ENCODE measurements at places on chromosomes 4 and X.

DNA sequence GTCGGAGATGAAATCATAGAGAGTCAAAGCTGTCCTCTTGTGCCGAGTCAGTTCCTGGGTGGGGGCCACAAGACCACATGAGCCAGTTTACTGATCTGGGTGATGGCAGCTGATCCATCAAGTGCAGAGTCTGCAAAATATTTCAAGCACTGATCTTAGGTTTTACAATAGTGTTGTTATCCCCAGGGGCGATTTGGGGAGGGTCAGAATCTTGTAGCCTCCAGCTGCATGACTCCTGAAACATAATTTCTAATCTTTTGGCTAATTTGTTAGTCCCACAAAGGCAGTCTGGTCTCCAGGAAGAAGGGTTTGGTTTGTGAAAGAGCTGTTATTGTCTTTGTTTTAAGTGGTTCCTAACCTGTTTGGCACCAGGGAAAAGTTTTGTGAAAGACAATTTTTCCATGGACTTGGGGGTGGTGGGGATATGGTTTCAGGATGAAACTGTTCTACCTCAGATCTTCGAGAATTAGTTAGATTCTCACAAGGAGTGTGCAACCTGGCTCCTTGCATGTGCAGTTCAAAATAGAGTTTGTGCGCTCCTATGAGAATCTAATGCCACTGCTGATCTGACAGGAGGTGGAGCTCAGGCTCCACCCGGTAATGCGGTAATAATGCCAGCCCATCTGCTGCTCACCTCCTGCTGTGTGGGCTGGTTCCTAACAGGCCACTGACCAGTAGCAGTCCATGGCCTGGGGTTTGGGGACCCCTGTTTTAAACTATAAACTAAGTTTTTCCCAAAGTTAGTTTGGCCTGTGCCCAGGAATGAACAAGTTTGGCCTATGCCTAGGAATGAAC, 29.2 kb downstream of the METAP1 start:
- DNase-seq, result no peak

DNA sequence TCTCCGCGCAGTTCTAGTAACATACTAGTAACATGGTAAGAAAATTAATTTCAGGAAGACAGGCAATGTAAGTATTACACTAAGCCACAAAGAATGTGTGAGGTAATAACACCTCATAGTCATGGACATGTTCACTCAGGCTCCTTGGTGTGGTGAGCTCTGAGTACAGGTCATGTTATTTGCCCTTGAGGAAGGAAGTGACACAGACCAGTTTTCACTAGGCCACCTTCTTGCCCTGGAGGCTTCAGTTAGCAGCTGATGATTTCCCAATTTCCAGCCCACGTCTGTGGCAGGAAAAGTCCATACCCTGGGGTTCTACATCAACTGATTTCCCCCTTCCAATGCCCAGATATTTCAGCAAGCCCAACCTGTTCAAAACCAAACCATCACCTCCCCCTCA, 6.7 kb downstream of the APOO start:
- no peak for DNase-seq

GRCh38 chrX:69089203-69089602, 76.0 kb downstream of the PJA1 start:
- no peak for DNase-seq

GRCh38 chrX:13387666-13388494, 68.0 kb upstream of the ATXN3L start:
- DNase-seq, result no peak

DNA sequence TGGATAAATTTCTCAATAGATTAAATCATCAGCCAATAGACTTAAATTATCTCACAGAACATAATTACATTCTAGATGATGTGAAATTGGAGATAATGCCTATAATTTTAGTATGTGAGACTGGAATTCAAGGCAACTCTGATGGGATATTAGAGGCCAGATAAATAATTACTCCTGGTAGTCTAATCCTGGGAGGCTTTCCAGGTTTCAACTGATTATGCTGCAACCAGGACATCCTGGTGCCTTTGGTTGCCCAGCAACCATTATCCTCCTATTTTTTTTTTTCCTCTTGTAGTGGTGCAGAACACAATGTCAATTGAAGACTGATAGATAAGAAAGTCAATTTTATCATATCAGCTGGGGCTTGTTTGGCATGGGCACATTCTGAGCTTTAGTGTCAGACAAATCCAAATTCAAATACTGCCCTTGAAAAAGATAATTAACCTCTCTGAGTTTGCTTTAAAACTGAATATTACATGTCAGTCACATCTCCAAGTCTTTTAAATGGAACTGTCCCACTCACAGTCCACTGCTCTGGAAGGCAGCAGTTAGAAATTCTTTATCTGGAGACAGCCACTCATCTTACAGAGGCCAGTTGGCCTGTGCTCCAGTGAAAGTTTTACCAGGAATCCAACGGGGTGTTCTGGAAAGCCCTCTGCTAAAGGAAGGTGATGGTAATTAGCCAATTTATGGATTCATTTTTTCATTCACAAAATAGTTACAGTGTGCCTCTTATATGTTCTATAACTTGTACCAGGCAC, 95.3 kb upstream of the GUCY1A1 start:
- DNase-seq, result no peak

GRCh38 chrX:129718676-129719075, 20.1 kb upstream of the XPNPEP2 start:
- no peak for DNase-seq

- no peak for DNase-seq
Measured at GRCh38 chr4:16111533-16111932, 27.7 kb upstream of the PROM1 start.

DNA sequence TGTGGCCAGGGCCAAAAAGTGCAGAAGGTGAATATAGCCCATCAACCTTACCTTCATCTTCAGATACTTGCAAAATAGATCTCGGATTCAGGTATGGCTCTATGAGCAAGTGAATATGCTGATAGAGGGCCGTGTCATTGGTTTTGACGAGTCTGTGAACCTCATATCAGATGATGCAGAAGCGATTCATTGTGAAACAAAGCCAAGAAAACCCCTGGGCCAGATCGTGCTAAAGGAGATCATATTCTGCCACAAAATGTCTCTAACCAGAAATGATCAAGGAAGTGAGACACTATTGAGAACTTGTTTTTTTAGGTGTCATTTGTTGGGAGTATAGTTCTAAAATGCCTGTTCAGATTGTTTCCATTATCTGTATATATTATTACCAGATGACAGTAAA, 48.3 kb downstream of the PDK3 start:
- DNase-seq, result no peak

GRCh38 chrX:11944501-11944900, 186.5 kb downstream of the MSL3 start:
- DNase-seq, result no peak

DNA sequence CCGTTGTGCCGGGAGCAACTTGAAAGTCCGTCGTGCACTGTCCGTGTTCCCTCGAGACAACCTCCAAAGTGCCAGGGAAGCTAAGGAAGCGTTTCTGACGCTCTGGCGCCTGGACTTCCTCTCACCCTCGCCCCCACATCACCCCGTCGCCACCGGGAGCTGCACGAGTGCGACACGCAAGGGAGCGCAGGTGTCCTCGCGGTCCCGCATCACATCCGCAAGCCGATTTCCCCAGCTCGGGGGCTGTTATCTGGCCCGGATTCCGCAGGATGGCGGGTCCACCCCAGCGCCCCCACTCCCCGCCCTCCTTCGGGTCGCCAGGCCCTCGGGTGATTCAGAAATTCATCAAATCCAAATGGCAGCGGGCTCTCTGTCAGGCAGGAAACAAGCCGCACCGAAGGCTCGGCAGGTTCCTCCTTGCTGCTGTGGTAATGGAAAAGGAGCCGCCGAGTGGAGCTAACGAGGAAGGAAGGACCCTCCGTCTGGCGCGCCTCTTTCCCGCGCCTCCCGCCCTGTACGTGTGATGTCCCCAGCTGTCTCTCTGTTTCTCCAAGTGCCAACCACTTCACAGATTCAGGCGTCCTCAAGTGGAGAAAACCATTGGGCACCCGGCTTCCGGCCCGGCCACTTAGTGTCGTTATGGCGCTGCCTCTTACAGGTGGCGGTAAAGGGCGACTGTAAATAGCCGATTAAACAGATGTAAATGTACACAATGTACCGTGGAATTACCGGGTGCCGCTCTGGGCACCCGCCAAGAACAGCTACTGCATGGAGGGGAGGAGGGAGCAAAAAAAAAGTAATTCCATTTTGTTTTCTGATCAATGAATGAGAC, 921 bp upstream of the SETD7 start:
- peak; percentile 11 for DNase-seq

GRCh38 chr4:101067383-101067782, 279.9 kb downstream of the PPP3CA start:
- DNase-seq, result no peak

GRCh38 chr4:102535398-102536082, 34.4 kb downstream of the NFKB1 start:
- no peak for DNase-seq

DNA sequence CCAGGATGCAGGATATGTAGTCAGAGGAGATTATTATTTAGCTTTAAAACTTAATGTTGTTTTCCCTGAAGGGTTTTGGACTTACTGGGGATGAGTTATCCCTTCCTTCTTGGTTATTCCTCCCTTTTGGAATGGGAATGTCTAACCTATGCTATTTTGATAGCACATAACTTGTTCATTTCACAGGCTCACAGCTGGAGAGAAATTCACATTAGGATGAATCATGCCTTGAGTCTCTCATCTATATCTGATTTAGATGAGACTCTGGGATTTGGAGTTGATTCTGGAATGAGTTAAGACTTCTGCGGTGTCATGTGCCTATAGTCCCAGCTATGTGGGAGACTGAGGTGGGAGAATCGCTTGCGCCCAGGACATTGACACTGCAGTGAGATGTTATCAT, 81.1 kb downstream of the ATP11C start:
- DNase-seq, result no peak

DNA sequence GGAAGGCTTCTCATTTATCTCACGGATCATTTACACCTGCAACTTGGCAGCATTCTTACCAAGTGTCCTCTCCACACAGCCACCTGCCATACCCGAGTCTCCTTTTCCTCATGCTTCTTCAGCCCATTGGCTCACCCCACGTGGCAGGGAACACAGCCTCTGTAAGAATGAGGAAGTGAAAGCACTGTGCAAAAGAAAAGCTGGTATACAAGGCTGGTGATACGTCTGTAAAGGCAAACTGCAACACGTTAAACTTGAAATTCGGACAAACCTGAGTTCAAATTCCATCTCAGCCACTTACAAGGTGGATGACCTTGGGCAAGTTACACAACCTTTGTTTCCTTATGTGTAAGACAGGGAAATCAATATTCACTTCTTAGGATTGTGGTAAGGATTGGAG, 164.0 kb upstream of the RASGEF1B start:
- peak; percentile 2 for DNase-seq

GRCh38 chr4:72843466-72843865, 226.1 kb downstream of the COX18 start:
- DNase-seq, result no peak

DNA sequence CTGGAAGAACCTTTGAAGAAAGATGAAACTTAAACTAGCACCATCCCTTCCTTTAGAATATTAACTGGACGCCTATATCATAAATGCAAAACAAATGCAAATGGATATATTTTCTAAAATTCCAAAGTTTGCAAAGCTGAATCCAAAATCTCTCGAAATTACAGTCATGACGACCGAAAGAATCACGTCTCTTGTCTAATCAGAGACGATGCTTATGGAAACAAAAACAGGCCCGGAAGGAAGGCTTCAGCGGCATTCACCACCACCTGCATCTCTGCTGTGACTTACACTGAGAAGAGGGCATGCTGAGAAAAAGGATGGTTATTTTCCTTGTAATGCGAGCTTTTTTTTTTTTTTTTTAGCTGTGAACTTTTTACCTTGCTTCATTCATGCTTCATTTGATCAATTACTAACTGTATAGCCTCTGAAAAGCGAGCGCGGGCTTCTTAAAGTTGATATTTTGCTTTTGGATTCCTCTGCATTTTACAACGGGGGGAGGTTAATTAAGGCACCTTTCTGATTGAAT, 209.3 kb downstream of the SOWAHB start:
- DNase-seq, result no peak

- DNase-seq, result no peak
Measured at GRCh38 chr4:83855044-83855443, 319.1 kb downstream of the GPAT3 start.

DNA sequence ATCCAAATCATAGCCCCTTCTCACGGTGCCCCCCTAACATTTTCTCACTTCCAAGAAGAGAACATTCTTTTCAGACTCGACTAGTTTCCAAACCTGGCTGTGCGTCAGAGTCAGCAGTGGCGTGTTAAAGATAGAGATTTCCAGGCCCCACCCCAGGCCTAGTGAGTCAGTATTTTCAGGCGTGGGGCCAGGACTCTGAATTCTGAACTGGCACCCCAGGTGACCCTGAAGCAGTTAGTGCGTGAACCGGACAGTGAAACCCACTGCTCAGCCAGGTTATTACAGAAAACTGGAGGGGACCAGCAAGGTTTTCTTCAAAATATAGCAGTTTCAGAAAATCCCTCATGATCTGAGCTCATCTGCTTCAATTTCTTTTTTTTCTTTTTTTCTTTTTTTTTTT, 35.0 kb upstream of the BCOR start:
- DNase-seq, result no peak

- DNase-seq, result no peak
Measured at GRCh38 chr4:154014407-154015321, 225.8 kb upstream of the SFRP2 start.

- no peak for DNase-seq
Measured at GRCh38 chrX:104513162-104513561, 52.8 kb upstream of the IL1RAPL2 start.

DNA sequence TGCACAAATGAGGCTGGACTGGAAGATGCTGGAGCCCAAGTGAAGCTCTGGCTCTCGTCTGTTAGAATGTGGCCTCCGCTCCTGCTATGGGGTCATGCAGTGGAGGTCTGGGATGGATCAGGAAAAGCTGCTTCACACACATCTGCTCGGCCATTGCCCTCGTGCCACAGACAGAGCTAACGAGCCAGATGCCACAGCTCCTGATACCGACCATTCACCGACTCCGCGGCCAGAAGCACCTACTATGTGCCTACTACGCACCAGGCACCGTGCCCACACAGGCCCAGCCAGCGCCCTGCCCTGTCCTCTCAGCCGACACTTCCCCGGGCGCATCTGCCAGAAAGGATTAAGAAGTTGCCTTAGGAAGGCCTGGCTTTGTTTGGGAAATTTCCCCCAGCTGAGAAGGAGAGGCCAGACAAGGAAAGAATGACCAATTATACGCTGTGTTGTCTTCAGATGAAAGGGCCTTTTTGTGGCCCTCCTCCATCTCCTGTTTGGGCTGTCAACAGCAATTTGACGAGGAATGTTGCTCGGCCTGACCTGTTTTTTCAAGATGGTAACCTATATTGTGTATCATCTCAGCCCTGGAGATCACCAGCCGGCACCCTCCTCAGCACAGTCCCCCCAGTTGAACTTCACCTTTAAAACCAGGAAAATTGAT, 34.3 kb downstream of the HMX1 start:
- DNase-seq, result no peak

DNA sequence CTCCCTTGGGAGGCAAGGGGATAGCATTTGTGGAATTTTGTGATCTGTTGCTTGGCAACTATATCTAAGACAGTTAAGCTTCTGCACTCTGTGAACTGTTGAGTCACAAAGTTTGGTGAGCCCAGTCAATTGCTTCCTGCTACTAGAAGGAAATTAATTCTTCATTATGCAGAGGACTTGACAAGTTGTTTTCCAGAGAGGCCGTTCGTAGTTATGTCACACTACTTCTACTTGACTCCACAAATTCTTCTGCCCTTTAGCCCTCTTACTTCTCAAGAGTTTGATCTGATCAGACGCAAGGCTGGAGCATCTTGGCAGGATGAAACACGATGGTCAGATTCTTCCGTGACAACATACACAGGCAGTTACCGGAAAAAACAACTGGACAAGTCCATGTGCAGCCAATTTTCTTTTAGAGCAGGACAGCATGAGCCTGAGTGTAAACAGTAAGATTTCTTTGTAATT, at the start of gene C4orf51:
Gene C4orf51, plus strand, starts transcription at position 156 of the 465 bp plus-strand sequence. Its CDS starts 58 bp downstream, at position 214.
- DNase-seq, result no peak

Data from esophagus squamous epithelium (tissue), 5 donors.